Activated T-cell treated with anti-CD3 and anti-CD28 coated beads, Interleukin-2, amount 50 U/mL, for 72 hours (primary cell): ENCODE measurements at places on chromosomes 12 and 14. TPM values are rescaled to one million over a fixed set of nuclear protein-coding genes. Genes with fewer than 3 reads are reported as not detected.

The SERPINA9 gene
- total RNA-seq, result not detected

The TSHR gene
- not detected for total RNA-seq

The POTEM gene
- total RNA-seq, result not detected

The DLK1 gene
- total RNA-seq, result not detected

The RPS6KL1 gene
- total RNA-seq, result 4.6 TPM

The LMNTD1 gene
- not detected for total RNA-seq

The MAP1LC3B2 gene
- 2.0 TPM for total RNA-seq

The COCH gene
- 2.3 TPM for total RNA-seq

The STAC3 gene
- total RNA-seq, result 3.5 TPM

The GRIP1 gene
- 0.44 TPM for total RNA-seq

The ESRRB gene
- 0.30 TPM for total RNA-seq

The HCAR3 gene
- total RNA-seq, result not detected

The HSPB8 gene
- not detected for total RNA-seq

The ALG10B gene
- total RNA-seq, result 14.7 TPM

The UNC79 gene
- total RNA-seq, result 0.05 TPM

The NGB gene
- not detected for total RNA-seq

The SCFD1 gene
- 63.8 TPM for total RNA-seq

The FNTB gene
- total RNA-seq, result 14.4 TPM

The GPR68 gene
- 19.2 TPM for total RNA-seq

The TPPP2 gene
- not detected for total RNA-seq

The FAM90A1 gene
- total RNA-seq, result 0.67 TPM

The PRR4 gene
- 2.1 TPM for total RNA-seq

The CLEC14A gene
- not detected for total RNA-seq
